ENCODE measurements at places on chromosomes 4 and X.

DNA sequence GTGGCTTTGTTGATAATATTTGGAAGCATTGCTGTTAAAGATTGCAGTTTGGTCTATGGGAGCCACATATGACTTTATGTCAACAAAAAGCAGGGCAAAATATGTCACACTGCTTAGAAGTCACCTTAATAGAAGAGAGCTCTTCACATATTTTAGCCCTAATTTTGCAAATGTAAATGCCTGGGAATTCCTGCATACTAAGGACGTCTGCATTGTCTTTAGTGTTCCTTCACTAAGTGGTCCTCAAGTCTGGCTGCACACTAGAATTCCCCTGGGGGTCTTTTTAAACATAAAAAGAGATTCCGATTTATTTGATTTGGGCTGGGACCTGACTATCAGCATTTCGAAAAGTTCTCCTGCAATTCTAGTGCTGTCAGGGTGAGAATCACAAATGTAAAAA lies 495.1 kb upstream of the FAM241A start:
- no peak for DNase-seq

DNA sequence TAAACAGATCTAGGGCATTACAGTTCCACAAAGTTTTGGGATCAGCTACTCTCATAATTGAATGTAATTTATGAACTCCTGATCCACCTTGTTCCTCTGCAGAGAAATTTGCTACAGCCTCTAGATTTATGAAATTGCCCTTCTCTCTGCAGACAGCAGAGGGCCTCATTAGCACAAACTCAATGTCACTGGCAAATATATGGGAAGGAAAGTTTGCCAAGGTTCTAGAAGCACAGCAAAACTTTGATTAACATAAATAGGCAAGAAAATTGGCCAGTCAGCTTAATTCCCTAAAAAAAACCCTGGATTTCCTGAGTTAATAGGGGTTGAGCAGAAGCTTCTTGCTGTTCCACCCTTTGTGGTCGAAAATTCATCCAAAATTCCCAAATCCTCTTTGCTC lies 31.5 kb downstream of the PRPS1 start:
- peak; percentile 25 for DNase-seq

DNA sequence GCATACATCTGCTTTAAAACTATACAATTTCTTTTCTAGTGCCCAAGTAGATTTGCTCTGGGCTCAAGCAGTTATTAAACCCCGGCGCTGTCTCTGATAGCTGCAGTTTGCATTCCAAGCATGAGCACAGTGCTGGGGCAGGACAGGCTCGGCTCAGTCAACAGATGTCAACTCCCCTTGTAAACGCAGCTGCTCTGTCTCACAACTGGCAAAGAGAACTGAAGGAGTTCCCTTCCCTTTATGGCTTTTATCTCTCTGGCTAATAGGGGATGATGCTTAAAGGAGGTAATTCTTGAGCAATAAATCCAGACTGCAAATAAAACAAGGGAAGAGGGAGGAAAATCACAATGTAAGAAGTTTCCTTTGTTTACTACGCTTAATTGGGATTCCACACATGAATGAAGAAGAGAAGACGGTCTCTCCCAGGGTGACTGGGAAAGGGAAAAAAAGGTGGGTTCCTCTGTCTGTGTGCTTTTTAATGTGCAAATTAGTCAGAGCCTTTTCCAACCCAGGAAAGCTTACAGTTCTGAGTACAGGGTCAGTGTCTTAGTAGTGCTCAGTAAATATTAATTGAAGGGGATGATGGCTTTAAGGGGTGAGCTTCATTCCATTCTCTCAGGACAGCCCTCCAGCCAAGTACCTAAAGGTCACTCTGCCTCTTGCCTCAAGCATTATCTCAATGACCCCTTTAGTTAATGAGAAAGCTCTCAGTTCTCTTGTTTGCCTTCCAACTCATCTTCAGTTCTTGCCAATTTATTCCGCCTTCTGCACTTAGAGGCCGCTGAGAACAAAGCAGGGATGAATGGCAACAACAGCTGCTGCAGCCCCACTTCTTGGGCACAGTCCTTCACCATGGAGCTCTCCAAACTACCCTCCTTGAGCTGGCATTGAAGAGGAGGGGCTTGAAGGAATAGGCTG lies 155.7 kb upstream of the JADE1 start:
- no peak for DNase-seq

GRCh38 chr4:169682372-169683047 lies 62.1 kb downstream of the CLCN3 start:
- DNase-seq: no peak

DNA sequence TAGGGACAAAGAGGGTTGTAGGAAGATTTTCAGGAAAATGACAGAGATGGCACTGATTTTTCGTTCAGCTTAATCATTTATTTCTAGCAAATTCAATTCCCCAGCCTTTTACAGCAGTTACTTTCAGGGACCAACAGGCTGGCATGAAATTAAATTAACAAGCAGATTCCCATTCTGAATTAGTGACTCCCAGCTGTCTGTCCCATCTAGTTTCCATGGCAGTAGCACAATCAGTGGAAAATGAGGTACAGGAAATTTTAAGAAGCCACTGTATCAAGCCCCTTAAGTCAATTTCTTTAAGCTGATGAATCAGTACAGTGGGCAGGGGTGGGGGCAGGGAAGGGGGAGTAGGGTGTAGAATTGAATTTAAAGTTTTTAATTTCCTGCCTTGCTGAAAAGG lies 121.1 kb upstream of the TEX13C start:
- no peak for DNase-seq

- no peak for DNase-seq
Measured at GRCh38 chr4:3871881-3872833, 106.0 kb downstream of the ADRA2C start.

GRCh38 chr4:37881811-37882210 lies 9.1 kb upstream of the TBC1D1 start:
- DNase-seq: no peak

DNA sequence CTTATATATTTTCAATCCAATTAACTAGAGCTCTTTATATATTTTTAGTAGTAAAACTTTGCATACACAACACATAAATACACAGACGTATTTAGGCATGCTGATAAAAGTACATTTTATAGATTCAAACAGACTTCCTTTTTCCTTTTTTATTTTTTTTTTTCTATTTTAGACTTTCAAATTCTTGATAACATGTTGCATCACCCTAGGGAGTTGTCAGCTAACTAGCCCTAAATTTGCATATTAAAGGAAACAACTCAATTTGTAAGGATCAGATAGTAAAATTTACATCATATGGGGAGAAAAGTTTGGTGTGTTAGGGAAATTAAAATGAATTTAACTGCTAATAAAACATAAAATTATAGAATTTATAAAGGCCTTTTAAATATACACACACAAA lies 47.4 kb upstream of the APOOL start:
- DNase-seq: no peak

DNA sequence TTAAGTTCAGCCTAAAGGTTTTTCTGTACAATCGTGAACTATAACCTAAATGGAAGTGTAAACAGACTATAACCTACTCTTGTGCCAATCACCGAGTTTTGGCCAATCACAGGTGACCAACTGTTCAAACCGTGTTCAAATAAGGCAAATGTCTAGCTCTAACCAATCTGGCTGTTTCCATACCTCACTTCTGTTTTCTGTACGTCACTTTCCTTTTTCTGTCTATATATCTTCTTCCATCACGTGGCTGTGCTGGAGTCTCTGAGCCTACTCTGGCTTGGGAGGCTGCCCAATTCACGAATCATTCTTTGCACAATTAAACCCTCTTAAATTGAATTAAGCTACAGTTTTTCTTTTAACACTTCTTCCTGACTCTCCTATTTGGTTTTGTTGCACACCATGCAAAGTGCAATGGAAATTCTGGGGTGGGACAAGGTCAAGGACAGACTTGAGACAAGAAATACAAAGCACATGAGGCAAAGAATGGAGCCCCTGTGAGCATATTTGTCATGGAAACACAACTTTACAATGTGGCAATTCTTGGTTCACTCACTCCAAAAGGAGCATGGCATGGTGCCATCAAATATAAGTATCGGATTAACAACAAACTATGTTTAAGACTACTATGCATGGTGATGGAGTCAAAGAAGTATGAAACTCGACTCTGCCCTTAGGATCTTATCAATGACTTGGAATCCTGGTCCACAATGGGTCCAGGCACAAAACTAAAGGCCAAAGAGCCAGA lies 115.7 kb upstream of the FAM9B start:
- DNase-seq: no peak

- DNase-seq: no peak
Measured at GRCh38 chr4:185713731-185714130, 98.3 kb downstream of the SORBS2 start.

GRCh38 chrX:97398030-97398551 lies 514.4 kb downstream of the RPA4 start:
- no peak for DNase-seq

DNA sequence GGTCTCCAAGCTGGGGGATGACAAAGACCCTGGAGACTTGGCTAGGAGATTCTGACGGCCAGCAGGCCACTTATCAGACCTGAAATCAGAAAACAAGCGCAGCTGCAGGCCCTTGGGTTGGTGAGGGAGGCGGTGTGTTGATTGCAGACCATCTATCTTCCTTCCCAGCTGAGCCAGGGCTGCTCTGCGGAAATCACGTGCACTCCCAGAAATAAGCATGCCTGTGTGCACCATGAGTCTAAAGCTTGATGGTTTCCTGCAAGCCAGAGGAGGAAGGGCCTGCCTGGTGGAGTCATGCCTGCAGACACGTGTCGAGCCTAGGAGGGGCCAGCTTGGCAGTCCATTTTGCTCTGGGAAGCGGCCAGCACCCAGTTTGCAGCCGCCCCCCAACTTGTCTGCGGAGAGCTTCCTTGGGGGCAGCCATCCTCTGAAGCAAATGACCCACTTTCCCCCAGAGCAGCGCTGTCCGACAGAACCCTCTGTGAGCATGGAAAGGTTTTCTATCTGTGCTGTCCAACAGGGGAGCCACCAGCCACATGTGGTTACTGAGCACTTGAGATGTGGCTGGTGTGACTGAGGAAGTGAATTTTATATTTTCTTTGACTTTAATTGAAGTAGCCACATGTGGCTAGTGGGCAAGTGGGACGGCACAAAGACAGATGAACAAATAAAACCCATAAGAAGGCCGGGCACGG lies 175.7 kb upstream of the BCOR start:
- DNase-seq: no peak

Data from activated CD4-positive, alpha-beta T cell treated with anti-CD3 and anti-CD28 coated beads, Interleukin-2, amount 10 ng/mL, durations not matched to agents 7 days and 5 days (primary cell).